Cardiac fibroblast (primary cell): ENCODE measurements at places on chromosomes 2 and 18.

DNA sequence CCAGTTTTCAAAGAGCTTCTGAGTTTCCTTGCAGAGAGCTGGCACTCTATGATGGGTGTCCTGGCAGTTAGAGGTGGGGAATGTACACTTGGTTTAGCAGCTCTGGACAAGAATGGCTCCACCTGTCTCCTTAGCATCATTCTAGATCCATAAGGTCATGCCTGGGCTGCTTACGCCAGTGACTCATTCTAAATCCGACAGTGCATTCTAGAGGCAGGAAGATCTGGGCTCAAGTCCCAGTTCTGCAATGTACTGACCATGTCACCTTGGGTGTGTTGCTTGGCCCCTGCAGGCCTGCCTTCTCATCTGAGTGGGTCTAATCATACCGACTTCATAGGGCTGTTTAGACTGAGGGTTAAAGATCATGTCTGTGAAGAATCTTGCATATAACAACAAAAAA lies 46.5 kb downstream of the PTGR3 start:
- peak; percentile 47 for DNase-seq

DNA sequence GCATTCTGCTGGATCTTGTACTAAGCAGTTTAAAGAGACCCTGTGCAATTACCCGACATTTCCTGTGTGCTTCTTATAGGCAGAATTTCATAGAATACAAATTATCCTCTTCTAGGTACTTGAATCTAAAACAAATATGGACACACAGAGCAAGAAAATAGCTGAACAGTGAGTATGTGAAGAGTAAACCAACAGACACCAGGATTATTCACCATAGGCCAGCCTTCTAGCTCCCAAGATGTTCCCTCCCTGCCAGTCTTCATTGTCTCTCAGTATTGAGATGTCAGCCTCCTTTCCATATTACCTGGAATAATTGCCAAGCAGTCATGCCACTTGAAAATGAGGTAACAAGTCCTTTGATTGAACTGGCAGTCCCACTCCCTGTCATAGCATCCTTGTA lies 187.1 kb downstream of the PTPRM start:
- no peak for DNase-seq

DNA sequence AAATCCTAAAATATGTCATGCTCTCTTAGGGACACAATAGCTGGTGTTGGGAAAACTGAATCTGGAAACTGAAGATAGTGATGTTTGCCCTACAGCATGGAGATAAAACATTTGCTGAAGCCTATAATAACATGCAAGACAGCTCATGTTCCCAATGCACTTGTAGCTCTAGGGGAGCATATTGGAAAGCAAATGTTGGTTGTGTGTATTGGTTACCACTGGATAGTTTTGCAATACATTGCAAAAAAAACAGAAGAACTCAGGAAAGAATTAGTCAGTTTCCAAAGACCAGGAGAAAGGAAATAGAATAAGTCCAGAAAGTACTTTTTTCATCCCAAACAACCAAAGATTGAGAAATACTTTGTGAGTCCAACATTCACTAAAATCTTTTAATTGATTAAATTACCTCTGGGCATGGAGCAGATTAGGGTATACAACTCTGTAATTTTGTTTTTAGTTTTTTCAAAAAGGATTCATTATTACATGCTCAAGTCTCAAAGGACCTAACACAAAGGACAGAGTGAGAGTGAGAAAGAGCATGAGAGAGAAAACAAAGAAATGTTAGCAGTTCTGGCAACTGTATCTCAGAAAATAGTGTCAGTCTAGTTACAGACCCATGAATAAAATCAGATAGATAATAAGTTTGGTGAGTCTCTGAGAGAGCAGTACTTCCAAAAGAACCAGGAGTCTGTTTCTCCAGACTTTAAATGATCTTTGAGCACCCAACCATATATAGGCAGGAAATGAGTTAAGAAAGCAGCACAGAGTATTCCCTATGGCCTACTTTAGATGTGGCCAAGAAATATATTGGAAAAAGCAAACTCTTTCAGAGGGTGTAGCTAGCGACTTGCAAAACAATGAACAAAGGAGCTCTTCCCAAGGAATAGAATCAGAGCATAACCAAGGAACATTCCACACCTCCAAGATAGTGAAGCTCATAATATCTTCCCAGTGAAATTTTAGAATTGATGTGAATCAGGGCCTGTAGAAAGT lies 36.6 kb upstream of the COL3A1 start:
- DNase-seq = peak; percentile 92

DNA sequence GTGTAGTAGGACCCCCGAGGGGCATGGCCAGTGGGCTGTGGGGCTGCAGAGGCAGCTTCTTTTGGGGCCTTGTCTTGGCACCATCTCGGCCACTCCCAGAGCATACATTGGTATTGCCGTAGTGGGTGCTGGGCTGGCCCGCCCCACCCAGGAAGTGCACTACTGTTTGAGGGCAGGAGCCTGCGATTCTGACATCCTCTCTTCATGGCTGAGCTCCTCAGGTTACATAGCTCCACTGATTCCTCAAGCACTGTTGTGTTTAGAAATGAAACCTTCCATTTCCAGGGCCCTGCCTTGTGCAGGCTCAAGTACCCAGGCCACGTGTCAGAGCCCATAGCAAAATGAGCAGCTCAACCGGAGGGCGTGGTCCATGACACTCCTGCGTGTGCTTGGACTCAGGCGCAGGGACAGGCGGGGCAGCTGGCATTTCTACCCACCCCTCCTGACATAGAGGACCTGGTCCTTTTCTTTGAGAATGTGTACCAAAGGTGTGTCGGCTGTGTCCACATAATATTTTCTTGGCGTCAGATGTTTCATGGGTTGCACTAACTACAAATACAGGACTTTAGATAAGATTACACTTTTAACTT lies 67.9 kb downstream of the DGKD start:
- no peak for DNase-seq

GRCh38 chr2:135055182-135055786 lies 3.2 kb downstream of the RAB3GAP1 start:
- peak; percentile 80 for DNase-seq

DNA sequence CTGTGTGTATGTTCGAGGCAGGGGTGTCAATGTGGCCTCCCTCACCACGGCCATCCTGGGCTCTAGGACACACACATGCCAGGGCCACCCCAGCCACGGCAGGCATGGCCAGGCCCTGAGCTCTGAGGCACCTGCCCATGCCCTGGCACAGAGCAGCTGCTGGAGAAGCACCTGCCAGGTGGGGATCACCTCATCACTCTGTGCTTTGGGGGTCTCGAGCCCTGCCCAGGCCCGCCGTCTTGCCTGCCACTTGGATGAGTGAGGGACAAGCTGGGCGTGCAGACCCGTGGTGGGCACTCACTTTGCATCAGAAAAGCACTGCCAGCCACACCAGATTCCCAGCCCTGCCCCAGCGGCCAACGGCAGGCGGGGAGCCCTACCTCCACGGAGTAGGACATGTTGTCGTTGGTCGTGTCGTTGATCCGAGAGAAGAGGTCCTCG lies 33.1 kb downstream of the KIF1A start:
- DNase-seq = no peak

DNA sequence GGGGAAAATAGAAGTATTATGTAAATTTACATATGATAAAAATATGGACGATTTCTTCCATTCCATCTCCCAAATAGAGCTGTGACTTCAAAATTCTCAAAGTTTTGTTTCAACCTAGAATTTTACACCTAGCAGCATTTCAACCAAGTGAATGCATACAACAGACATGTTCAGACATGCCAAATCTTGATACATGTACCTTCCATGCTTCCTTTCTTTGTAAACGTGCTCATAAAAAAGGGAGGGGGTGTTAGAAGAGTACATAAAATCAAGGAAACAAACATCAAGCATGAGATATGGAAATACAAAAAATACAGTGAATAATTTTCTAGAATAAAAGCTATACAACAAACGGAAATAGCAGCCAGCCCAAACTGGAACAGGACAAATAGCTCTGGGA lies 974.2 kb downstream of the ERBB4 start:
- DNase-seq = no peak

- DNase-seq = no peak
Observed at GRCh38 chr2:211477537-211478275, 921.3 kb downstream of the CPS1 start.

- peak; percentile 94 for DNase-seq
Observed at GRCh38 chr2:26772064-26773001, 8.2 kb downstream of the SLC35F6 start.

GRCh38 chr2:60899230-60899891 lies 18.0 kb downstream of the REL start:
- no peak for DNase-seq

DNA sequence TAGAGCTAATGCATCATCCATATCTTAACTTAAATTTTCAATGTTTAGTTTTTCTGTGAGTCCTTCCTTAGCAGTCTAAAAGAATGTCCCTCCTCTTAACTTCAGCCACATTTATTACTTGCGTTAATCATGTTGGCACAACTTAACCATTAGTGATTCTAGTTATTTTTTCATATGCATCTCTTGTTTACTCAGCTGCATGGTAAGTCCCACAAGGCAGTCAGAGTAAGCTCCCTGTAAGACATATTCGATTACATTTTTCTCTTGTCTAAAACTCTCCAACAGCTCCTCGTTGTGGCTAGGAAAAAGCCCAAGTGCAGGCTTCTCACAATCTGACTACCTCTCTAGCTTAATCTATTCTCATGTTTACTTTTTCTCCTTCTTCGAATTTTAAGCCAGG lies 2045.3 kb upstream of the PIK3C3 start:
- DNase-seq = peak; percentile 11

- DNase-seq = no peak
Observed at GRCh38 chr2:10330700-10331026, 28.0 kb downstream of the HPCAL1 start.

- no peak for DNase-seq
Observed at GRCh38 chr2:42585779-42586178, 17.3 kb downstream of the MTA3 start.

- DNase-seq = no peak
Observed at GRCh38 chr18:62196079-62196478, 9.0 kb downstream of the RELCH start.

GRCh38 chr2:143428700-143429099 lies 299.5 kb downstream of the ARHGAP15 start:
- no peak for DNase-seq
